ENCODE measurements at places on chromosomes 2 and 18.
A peak's percentile ranks its signal among the peaks of the same experiment; 100 is the strongest.

GRCh38 chr2:54254180-54254579 is 1.8 kb downstream of the TSPYL6 start:
- DNase-seq = no peak

GRCh38 chr2:18721038-18721922 is 131.9 kb upstream of the NT5C1B start:
- no peak for DNase-seq

- DNase-seq = no peak
Measured at GRCh38 chr2:79716266-79716665, 203.4 kb downstream of the CTNNA2 start.

GRCh38 chr2:103132536-103133217 is 370.8 kb downstream of the TMEM182 start:
- DNase-seq = no peak

GRCh38 chr2:195602687-195603086 is 54.3 kb upstream of the SLC39A10 start:
- no peak for DNase-seq

DNA sequence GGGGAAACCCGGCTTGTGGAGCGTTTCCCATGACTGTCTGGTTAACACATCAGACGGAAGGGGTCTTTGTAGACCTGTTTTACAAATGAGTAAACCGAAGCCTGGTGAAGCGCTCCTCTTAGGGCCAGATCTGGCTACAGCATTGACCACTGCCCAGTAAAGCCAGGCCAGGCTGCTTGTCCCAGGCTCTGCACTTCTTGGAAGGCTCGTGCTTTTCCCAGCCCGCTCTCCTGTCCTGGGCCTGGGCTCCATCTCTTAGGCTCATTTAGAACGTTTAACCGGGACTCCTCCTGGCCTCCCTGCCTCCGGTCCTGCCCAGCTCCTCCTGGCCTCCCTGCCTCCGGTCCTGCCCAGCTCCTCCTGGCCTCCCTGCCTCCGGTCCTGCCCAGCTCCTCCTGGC is 4.8 kb downstream of the GPC1 start:
- no peak for DNase-seq

GRCh38 chr2:143258126-143258892 is 129.1 kb downstream of the ARHGAP15 start:
- DNase-seq = peak; percentile 30

DNA sequence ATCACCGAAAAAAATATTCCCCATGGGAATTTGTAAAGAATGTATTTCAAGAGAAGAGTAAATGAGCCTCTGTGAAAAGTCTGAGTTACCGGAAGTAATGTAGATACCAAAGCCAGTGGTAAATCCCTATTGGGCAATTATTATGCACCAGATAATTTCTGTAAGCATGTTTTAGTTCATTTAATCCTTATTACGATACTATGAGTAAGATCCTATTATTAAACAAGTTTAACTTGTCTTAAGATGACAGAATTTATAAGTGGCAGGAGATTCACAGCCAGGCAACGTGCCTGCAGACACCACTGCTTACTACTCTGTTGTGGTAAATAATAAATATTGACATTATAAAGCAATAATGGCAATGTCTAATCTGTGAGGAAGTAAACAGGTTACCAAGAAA is 280.8 kb upstream of the RGPD4 start:
- DNase-seq = no peak

DNA sequence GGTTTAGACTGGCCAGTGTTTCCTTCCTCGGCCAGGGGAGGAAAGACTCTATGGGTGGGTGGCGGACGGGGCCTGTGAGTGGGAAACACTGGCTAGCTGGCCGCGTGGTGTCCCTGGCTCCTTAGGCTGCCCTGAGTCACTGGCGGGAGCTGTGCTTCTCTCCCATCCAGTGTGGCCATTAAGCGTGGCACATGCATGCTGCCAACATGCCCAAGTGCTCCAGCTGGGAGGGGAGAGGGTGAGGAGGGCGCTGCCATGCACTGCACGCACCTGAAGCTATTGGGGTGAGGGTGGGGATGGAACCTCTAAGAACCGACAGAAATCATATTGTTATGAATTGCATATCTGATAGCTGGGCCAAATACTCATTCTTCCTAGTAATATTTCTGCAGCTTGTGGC is 270.8 kb downstream of the CALCRL start:
- DNase-seq = no peak

- DNase-seq = no peak
Measured at GRCh38 chr2:26710743-26711456, 18.4 kb downstream of the KCNK3 start.

GRCh38 chr2:181047829-181048228 is 67.4 kb downstream of the UBE2E3 start:
- DNase-seq = no peak

- no peak for DNase-seq
Measured at GRCh38 chr2:226721541-226721940, 78.1 kb downstream of the IRS1 start.

DNA sequence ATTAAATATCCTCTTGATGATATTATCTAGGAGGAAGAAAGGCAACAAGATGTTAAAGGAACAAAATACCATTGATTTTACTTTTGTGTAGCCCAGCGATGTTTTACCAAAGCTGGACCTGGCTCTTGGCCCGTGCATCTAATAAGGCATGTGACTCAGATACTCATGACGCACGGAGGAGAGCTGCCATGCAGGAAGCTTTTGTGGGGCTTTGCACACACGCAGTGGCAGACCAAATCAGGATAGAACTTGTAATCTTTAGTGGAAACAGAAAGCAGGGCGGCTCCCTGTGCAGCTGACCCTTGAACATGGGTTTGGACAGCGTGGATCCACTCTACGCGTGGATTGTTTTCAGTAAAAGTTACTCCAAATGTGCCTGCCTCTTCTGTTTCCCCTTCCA is 190.0 kb downstream of the NAPG start:
- DNase-seq = no peak

GRCh38 chr2:194545978-194546377 is 1111.0 kb upstream of the SLC39A10 start:
- DNase-seq = peak; percentile 19

DNA sequence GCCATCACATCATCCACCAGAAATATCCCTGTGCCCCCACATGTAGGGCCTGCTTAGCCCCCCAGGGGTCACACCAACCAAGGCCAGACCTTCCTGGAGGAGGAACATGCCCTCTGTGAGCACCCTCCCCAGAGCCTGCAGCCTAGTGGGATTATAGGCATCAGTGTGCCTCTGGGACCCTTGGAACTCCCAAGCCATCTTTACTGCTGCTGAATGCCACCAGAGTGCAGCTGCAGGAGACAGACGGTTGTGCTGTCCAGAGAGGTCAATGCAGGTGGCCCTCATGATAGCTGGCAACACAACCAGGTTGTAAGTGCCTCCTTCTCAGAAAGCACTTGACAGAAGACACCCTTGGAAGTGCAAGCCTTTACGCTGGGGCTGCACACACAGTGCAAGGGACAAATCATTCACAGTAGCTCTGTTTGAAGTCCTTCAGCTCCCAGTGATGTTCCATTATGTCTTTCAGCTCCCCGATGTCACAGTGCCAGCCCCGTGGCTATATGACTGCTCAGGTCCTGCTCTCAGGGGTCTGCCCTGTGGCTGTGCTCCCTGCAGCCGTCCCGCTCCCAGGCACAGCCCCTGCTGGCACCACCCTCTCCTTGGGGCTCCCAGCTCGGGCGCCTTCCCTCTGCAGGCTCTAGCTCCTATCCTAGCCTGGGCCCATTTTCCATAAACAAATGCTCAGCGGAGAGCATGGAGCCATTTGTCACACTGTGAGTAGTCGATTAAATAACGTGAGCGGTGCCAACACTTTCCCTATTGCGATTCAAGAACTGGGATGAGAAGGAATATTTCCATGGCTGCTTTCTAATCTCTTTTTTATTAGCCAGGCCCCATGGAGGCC is 65.1 kb downstream of the EDAR start:
- no peak for DNase-seq

- peak; percentile 37 for DNase-seq
Measured at GRCh38 chr2:180604077-180604476, 376.3 kb upstream of the UBE2E3 start.

GRCh38 chr2:224925061-224925809 is 117.0 kb downstream of the DOCK10 start:
- no peak for DNase-seq

- no peak for DNase-seq
Measured at GRCh38 chr2:42567364-42567763, 1.1 kb upstream of the MTA3 start.

GRCh38 chr2:50769406-50770181 is 262.3 kb downstream of the NRXN1 start:
- DNase-seq = no peak

DNA sequence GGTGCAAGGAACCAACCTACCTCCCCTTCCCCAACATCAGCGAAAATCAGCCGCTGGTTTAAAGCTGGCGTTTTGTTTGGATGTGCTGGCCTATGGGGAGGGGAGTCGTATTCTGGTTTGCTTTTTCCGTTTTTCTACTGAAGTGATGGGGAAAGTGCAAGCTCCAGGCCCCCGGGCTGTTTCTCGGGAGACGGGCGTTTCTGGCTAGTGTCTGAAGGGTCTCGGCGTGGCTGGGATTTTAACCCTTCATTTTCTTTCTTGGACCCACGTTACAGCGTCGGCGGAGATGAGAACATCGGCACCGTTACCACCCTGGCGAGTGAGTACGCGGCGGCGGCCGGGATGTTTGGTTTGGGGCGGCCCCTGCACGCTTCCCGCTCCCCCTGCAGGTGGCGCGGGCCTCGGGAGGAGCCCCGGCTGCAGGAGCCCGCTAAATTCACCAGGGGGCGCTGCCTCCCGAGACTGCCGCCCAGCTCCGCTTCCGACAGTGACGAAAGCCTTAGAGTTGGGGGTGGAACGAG is 70.7 kb downstream of the PLB1 start:
- DNase-seq = peak; percentile 90

GRCh38 chr2:113184531-113185230 is 10.9 kb downstream of the PSD4 start:
- no peak for DNase-seq

DNA sequence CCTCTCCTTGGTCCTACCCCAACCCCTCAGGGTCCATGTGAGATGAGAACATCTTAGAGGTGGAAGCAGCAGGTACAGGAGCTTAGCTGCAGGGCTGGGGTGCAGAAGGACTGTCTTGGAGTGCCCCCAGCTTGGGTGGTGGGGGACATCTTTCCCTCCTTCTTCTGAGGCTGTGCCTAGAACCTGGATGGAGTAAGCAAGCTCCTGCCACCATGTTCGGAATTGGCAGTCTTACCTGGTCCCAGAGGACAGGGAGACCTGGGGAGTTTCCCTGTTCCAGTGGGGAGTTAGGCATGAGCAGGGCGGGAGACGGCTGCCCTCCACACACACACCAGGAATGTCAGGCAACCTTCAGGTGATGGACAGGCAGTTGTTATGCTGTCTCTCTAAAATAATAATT is 131.0 kb upstream of the COPS8 start:
- DNase-seq = no peak

GRCh38 chr2:10079266-10079869 is 843 bp downstream of the CYS1 start:
- peak; percentile 52 for DNase-seq

DNA sequence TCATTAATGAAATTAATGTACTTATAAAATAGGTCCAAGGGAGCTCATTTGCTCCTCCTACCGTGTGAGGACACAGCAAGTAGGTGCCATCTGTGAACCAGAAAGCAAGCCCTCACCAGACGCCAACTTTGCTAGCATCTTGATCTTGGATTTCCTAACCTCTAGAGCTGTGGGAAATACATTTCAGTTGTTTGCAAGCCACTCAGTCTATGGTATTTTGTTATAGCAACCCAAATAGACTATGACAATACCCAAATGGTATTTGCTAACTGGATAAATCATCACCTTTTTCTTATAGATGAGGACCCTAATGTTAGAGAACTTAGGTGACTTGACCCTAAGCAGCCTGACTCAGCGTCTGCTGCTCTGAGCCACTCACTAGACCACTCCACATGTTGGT is 379.6 kb downstream of the HRH4 start:
- DNase-seq = no peak

DNA sequence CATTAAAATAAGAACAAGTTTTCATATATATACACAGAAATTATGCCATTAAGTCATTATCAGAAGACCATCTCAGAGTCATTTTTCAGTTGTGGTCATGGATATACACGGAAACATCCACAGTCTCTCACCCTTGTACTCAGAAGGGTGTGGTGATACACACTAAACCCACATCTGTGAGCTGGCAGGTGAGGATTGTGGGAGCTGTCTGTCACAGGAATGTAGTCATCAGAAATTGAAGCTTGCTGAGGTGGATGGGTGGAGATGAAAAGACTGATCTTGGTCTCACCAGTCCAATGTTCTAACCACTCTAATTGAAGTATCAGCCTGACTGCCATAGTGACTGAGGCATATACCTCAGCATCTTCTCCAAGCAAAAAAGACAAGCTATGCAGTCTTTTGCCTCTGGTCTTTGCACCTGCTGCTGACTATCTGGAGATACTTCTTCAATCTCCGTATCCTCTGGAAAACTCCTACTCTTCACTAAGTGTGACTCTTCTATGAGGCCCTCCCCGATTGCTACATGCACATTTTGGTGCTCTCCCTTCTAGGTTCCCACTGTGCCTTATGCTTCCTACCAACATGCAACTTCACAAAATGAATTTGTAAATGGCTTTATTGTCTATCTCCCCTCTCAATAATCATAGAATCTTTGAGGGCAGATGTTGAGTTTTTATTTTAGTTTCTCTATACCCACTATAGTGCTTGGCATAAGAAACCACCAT is 232.8 kb downstream of the DYM start:
- DNase-seq = no peak

- DNase-seq = no peak
Measured at GRCh38 chr2:135219226-135219625, 167.1 kb downstream of the RAB3GAP1 start.

GRCh38 chr2:66032226-66032775 is 402.6 kb upstream of the MEIS1 start:
- no peak for DNase-seq

DNA sequence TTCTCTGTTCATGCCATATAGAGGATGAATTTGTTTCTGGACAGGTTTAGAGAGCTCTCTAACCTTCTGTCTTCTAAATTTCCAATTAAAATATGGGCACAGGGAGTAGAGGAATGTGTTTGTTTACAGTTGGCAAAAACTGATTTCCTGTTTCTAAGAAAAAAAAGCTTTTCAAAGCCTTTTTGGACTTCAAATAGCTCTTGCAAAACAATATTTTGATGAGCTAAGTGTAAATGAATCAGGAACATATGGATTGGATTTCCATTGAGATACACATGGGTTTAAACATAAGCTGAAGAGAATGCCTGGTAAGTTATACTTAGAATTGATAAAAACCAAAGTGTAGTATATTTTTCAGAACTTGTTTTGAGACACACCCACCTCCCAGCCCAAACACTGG is 677.5 kb downstream of the NYAP2 start:
- no peak for DNase-seq

GRCh38 chr18:5628512-5629255 is 84.9 kb upstream of the EPB41L3 start:
- no peak for DNase-seq

- no peak for DNase-seq
Measured at GRCh38 chr2:214856137-214856536, 46.7 kb upstream of the BARD1 start.

GRCh38 chr2:236745420-236746210 is 176.0 kb downstream of the ACKR3 start:
- DNase-seq = no peak

DNA sequence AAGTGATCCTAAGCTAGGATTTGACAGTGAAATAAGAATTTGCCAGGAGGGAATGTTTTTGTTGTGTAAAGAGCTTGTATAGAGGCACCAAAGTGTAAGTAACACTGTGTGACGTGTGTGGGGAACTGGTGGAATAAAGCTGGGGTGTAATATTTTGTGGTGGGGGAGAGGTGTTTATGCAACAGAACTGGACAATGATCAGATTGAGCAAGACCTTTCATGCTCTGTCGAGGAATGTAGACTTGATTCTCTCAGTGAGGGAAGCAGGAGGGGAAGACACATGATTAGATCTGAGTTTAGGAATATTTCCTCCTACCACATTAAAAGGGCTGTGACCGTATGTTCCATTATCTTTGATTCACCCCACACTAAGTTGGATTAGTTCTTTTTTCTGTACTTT is 43.6 kb downstream of the EFEMP1 start:
- DNase-seq = no peak

Data from NB4 (cell line).